Left lobe of liver (tissue), 2 donors: ENCODE measurements at places on chromosomes 7 and 10. TPM values are rescaled to one million over a fixed set of nuclear protein-coding genes. Genes with fewer than 3 reads are reported as not detected.

STRIP2 gene
- 0.96 TPM for total RNA-seq

- DNase-seq: no peak
Measured at GRCh38 chr7:113722006-113722405, 196.8 kb downstream of the PPP1R3A start.

CLDN3 gene
- 28.9 TPM for total RNA-seq

GRCh38 chr7:111137296-111138192 lies 46.6 kb downstream of the LRRN3 start:
- DNase-seq: no peak

LGI1 gene
- 0.75 TPM for total RNA-seq

GRCh38 chr10:103991393-103992128 lies 24.6 kb downstream of the SLK start:
- DNase-seq: no peak

DNA sequence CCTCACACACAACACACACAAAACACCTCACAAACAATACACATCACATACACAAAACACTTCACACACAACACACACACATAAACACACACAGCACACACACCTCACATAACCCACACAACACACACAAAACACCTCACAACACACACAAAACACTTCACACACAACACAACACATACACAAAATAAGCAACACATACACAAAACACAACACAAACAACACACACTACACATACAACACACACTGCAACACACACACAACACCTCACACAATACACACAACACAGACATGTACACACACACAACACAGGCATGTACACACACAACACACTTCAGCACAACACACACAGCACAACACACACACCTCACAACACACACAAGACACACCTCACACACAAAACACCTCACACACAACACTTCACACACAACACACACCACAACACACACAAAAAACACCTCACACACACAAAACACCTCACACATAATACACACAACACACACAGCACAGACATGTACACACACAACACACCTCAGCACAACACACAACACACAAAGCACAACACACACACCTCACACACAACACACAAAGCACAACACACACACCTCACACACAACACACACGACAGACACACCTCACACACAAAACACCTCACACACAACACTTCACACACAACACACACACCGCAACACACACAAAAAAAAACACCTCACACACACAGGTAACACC lies 107.5 kb downstream of the TNS3 start:
- no peak for DNase-seq

PPP1R17 gene
- total RNA-seq: not detected

SLC16A12 gene
- 0.38 TPM for total RNA-seq

GRCh38 chr10:16779384-16779915 lies 37.8 kb downstream of the RSU1 start:
- no peak for DNase-seq

GRCh38 chr7:150945171-150945852 lies 32.8 kb downstream of the KCNH2 start:
- DNase-seq: no peak

ANKRD61 gene
- total RNA-seq: not detected

PDK4 gene
- total RNA-seq: 77.4 TPM

DNA sequence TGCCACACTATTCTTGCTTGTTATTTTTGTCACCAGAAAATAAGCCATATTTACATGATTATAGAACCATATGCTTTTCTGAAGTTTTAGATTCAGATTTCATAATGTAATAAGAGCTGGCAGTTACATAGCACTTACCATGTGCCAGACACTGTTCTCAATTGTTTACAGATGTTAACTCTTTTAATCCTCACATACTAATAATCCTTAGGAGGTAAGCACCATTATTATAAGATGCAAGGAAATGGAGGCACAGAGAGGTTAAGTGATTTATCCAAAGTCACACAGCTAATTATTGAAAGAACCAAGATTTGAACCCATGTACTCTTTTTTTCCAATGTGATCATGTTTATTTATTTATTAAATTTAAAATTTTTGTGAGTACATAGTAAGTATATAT lies 57.2 kb downstream of the CREB5 start:
- DNase-seq: no peak

CNPY1 gene
- not detected for total RNA-seq

DNA sequence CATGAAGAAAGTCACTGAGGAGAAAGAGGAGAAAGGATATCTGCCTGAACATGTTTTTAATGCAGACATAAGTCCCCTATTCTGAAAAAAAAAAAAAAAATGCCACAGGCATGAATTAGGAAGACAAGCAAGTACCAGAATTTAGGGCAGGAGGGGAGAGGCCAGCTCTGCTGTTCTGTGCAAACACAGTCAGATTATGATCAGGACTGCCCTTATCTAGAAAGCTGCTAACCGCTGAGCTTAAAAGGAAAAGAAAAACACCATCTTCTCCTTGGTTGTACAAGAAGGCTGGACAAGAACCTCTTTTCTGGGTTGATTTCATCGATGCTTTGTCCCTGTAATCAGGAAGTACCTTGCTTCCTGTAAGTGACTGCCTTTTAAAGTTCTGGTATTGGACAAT lies 15.3 kb upstream of the PWWP2B start:
- DNase-seq: no peak

GRCh38 chr10:127464561-127464960 lies 84.5 kb upstream of the NPS start:
- no peak for DNase-seq

DNA sequence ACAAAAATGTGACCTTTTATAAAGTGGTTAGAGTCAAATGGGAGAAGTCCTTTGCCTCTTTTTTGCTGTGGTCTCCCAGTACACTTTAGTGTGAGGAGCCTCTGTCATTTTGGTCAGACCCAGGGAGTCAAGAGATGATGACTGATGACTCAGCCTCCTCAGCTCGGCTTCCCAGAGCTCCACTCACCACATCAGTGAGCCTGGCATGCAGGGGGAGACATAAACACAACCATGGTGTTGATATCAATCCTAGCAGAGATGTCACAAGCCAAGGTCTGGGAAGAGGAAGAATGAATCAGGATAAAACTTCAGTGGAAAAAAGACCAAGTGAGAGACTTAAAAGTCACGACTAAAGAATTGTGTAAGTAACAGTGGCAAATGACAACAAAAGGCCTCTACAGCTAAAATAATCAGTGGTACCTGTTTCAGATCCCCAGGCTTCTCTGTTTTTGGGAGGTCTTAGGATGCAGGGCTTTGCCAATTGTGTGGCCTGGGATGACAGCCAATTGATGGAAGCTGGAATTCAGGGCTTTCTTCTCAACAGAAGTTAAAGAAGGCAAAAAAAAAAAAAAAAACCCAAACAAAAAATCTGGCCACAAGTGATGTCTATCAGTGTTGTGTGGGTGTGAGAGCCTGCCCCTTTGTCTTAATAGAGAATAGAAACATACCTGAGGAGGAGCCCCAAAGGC lies 50.2 kb downstream of the TFAM start:
- DNase-seq: no peak

GRCh38 chr7:78326189-78326588 lies 527.6 kb downstream of the PHTF2 start:
- DNase-seq: no peak

CTAGE8 gene
- total RNA-seq: 1.4 TPM

DNA sequence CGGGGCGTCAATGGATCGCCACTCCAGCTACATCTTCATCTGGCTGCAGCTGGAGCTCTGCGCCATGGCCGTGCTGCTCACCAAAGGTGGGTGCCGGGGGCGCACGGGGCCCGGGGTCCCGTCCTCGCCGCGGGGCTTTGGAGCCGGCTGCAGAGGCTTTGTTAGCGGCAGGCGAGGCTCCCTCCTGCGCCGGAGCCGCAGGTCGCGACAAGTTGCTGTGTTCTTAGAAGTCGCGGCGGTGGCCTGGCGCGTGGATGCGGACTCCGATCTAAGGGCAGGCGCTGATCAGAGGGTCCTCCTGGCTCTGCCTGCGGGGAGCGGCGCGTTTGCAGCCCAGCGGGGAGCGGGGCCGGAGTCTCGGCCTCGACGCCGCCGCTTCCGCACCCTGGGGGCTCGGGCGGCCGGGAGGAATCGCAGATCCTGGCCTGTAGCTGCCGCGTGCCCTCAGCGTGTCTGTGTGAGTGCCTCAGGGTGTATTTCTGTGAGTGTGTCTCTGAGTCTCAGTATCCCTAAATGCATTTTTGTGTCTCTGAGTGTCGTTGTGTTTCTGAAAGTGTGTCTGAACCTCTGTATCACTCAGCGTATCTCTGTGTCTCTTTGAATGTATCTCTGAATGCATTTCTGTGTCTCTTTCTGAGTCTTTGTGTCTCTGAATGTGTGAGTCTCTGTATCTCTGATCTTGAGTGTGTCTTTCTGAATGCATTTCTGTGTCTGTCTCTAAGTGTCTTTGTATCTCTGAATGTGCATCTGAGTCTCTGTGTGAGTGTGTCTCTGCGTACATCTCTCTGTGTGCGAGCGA lies 766 bp downstream of the BAMBI start:
- peak; percentile 60 for DNase-seq

GRCh38 chr10:113028456-113029440 lies 78.7 kb downstream of the TCF7L2 start:
- DNase-seq: no peak

DNA sequence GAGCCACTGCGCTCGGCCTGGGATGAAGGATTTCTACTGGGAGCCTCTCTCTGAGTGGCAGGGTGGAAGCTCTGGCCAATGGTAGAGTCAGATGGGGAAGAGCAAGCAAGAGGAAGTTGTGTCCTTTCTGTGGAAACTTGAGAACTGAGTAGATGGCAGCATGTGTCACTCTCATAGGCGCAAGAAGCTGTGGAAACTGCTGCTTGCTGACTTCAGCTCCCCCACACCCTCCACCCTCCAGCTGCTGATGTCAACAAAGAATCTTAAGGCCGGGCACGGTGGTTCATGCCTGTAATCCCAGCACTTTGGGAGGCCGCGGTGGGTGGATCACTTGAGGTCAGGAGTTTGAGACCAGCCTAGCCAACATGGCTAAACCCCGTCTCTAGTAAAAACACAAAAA lies 39.8 kb upstream of the SRGN start:
- DNase-seq: no peak

DNA sequence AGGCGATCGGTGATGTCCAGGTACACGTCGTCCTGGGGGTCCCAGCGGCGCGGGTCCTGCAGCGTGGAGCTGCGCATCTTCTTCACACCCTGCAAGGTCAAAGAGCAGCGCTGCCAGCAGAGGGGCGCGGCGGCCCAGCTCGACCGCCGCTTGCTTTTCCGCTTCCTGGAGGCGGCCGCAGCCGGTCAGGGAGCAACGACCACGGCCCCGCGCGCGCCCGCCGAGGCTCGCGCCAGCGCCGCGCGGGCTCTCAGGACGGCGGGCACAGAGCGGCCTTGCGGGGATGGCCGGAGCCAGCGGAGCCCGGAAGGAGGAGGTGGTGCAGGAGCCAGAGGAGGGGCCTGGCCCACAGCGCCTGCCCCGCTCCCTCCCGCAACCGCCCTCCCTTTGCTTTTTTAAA lies 76.4 kb upstream of the CDC14C start:
- no peak for DNase-seq
